Fibroblast of lung (primary cell): ENCODE measurements at places on chromosomes 6 and 20. TPM values are rescaled to one million over a fixed set of nuclear protein-coding genes. Genes with fewer than 3 reads are reported as not detected.

The CDKAL1 gene
- total RNA-seq = 15.0 and 16.2 TPM in 2 replicates

The RTF2 gene
- total RNA-seq = 86.3 and 100 TPM in 2 replicates

GRCh38 chr6:11226005-11226404 is 6.5 kb downstream of the NEDD9 start:
- no peak for DNase-seq

DNA sequence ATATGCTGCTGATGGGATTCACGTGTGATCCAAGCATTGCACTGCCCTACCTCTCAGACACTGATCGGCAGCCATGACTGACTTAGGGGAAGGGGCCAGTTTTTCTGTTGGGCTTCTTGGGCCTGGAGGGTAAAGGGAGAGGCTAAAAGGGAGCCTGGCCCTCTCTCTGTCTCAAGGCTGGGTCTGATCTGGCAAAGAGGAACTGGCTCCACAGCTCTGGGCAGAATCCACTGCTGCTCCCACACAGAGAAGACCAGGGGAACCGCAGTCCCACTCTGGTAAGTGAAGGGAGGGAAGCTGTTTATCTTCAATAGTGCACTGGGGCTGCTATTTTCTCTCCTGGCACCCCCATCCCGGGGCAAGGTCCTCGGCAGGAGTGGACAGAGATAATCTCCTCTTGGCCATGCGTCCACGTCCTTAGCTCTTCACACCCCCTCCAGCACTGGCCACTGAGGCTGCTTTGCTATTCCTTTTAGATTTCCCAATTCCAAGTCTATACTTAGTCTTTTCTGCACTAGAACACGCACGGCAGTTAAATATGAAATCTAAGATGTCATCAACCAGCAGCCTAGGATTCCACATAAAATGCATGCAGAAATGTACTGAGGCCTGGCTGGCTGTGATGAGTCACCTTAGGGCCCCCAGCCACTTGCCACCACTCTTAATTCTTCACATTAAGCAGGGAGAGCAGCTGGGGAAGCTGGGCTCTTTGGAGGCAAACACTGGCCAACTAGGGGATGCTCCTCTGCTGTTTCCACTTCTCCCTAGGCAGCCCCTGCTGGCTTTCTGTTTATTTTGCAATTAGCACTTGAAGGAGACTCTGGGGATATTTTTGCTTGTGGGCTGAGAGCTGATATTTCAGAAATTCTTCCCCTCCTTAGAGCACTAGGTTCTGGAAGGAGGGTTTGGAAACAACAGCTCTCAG is 87.8 kb upstream of the ARMC2 start:
- peak; percentile 50 for DNase-seq

GRCh38 chr6:134177236-134177635 is 124.8 kb upstream of the SLC2A12 start:
- DNase-seq = no peak
